Activated CD8-positive, alpha-beta T cell treated with anti-CD3 and anti-CD28 coated beads, Interleukin-2, amount 10 ng/mL, durations not matched to agents 7 days and 5 days (primary cell): ENCODE measurements at places on chromosomes 11 and 22. TPM values are rescaled to one million over a fixed set of nuclear protein-coding genes. Genes with fewer than 3 reads are reported as not detected.

DNA sequence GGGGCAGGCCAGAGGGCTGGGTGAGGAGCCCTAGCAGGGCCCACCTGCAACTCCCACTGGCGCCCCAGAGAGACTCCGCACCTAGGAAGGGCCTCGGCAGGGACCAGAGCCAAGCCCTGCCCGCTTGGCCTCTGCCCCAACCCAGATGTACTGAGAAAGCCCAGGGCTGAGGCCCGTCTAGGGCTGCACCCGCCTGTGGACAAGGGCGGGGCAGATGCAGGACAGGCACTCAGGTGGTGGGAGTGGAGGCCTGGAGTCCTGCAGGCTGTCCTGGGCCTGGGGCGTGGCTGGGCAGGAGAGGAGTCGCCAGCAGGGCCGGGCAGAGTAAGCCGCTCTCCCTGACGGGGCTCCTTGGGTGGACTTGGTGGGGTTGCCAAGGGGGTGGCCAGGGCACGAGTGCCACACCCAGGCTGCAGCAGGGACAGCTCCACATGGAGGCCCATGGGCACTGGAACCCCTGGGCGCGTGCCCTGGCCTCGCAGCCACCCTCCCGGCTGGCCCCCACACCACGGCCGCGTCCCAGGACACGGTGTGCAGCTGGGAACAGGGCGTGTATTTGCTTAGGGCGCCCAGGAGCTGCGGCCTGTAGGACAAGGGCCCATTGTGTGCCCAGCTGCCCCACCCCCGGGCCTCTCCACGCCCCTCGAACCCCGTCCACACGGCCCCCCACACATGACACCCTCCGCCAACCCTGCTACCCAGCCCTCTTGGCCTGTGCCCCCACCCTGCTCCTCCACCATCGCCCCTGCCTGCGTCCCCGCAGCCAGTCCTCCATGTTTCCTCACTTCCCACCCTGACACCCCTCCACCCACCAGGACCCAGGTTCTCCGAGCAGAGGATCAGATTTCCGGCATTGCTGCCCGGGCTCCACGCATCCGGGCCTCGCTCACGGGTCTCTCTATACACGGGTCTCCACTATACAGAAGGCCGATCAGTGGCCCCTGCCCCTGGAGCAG is 11.3 kb upstream of the PIM3 start:
- H3K27me3 ChIP-seq: no peaks in the 10 kb centered on the region
- no peak overlapping the region for H3K27ac ChIP-seq
- peaks cover 12% of the 10 kb centered on the region for H3K4me1 ChIP-seq
- no peak overlapping the region for H3K4me3 ChIP-seq
- no peaks in the 10 kb centered on the region for H3K36me3 ChIP-seq
- no peak for DNase-seq

GRCh38 chr11:35546317-35546716 is 20.9 kb upstream of the PAMR1 start:
- H3K4me3 ChIP-seq: no peak overlapping the region
- no peaks in the 10 kb centered on the region for H3K36me3 ChIP-seq
- no peak overlapping the region for H3K27ac ChIP-seq

GRCh38 chr22:45828841-45829240 is 148.1 kb downstream of the WNT7B start:
- no peak overlapping the region for H3K4me3 ChIP-seq
- no peaks in the 10 kb centered on the region for H3K4me1 ChIP-seq
- no peaks in the 10 kb centered on the region for H3K27me3 ChIP-seq
- DNase-seq: no peak
- peaks cover 7% of the 10 kb centered on the region for H3K36me3 ChIP-seq

DNA sequence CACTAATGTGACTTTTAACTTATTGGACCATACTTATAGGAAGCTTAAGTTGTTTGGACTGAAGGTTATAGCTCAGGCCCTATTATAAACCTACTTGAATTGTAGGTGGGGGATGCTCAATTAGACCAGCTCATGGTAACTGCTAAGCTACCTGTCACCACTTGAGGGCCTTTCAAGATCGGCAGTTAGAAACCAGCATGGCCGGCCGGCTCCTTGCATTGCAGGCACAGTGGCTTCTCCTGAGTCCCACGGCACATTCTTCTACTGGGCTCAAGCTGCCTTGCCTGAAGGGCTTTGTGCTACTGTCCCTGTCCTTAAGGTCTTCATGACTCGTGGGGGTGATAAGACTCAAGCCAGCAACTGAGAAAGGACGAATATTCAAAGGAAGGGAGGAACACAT is 70.8 kb downstream of the TBC1D22A start:
- no peaks in the 10 kb centered on the region for H3K4me1 ChIP-seq
- DNase-seq: no peak
- H3K4me3 ChIP-seq: no peak overlapping the region
- H3K27me3 ChIP-seq: no peaks in the 10 kb centered on the region
- peaks cover 69% of the 10 kb centered on the region for H3K36me3 ChIP-seq

- no peaks in the 10 kb centered on the region for H3K36me3 ChIP-seq
- H3K27me3 ChIP-seq: peaks cover 7% of the 10 kb centered on the region
- no peak overlapping the region for H3K4me3 ChIP-seq
- DNase-seq: no peak
Measured at GRCh38 chr22:45125188-45125587, 38.5 kb upstream of the NUP50 start.

DNA sequence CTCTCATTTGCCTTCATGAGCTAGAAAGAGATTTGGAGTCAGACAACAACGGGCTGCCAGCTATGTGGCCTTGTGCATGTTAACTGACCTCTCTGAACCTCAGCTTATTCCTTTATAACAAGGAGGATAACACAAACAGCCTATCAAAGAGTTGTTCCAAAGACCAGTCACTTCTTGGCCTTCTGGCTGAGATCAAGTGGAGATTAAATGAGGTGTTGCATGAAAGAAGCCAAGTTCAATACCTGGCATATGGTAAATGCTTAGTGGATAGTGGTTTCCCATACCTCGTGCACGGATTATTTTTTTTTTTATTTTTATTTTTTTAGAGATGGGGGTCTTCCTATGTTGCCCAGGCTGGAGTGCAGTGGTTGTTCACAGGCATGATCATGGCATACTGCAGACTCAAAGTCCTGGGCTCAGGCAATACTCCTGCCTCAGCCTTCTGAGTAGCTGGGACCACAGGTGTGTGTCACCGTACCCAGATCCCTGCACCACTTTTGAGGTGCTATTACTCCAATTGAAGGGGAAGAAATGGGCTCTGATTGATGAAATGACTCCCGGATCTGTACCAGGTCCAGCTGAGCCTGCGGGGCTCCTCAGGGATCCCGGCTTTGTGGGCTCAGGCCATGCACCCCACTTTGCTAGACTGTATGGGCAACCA is 4.9 kb downstream of the LGALS1 start:
- H3K4me3 ChIP-seq: no peak overlapping the region
- H3K4me1 ChIP-seq: peaks cover 32% of the 10 kb centered on the region
- H3K36me3 ChIP-seq: peaks cover 25% of the 10 kb centered on the region
- no peaks in the 10 kb centered on the region for H3K27me3 ChIP-seq
- DNase-seq: no peak

DNA sequence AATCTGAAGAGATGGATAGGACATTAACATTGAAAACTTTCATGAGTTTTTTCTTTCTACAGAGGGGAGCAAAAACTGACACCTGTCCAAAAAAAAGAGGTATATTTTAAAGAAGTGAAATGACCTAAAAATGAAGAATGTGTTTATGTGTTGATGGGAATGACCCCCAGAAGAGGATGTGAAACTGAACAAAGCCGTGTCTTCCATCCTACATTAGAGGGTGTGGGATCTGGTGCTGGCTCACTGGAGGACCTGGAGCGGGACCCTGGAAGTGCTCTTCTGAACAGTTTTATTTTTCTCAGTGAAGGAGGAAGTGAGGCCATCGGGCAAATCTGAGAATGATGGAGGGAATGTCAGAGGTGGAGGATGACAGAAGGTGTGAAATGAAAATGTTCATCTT is 470.1 kb downstream of the NTM start:
- no peaks in the 10 kb centered on the region for H3K4me1 ChIP-seq
- no peak overlapping the region for H3K4me3 ChIP-seq
- DNase-seq: no peak
- no peaks in the 10 kb centered on the region for H3K36me3 ChIP-seq
- no peaks in the 10 kb centered on the region for H3K27me3 ChIP-seq
- no peak overlapping the region for H3K27ac ChIP-seq

DNA sequence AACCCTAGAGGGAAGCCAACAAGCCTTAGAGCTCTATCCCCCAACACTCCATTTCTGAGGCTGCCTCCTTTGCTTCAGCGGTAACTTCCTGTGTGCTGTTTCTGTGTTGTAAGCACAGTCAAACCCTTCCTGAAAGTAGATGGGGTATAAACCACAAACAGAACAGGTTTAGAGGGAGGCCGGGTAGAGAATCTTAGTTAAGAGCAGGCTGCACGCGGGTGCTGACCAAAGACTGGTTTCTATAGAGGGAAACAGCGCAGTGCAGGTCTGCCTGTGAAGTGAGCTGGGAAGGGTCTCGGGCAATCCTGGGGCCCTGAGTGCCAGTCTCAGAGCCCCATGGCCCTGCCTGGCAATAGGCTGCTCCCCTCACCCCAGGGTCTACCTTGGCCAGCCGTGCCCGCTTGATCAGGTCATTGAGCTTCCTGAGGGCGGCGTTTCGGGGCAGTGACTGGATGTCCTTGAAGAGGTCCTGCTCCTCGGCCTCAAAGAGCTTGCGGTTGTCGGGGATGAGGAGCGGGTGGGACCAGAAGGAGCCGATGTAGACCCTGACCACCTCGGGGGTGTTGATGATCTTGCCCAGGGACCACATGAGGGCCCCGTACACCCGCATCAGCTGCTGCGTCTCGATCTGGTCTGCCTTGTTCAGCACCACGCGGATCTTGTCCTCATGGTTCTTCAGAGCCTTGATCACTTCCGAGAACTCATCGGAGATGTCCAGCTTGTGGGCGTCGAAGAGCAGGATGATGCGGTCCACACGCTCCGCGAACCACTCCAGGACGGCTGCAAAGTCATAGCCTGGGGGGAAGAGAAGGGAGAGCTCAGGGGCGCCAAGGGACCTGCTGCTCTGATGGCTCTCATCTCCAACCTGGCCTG is 15.3 kb upstream of the CDC42BPG start:
- peaks cover 55% of the 10 kb centered on the region for H3K36me3 ChIP-seq
- peaks cover 92% of the 10 kb centered on the region for H3K4me1 ChIP-seq
- H3K27me3 ChIP-seq: no peaks in the 10 kb centered on the region
- peak overlapping the region; percentile 78 for H3K4me3 ChIP-seq

DNA sequence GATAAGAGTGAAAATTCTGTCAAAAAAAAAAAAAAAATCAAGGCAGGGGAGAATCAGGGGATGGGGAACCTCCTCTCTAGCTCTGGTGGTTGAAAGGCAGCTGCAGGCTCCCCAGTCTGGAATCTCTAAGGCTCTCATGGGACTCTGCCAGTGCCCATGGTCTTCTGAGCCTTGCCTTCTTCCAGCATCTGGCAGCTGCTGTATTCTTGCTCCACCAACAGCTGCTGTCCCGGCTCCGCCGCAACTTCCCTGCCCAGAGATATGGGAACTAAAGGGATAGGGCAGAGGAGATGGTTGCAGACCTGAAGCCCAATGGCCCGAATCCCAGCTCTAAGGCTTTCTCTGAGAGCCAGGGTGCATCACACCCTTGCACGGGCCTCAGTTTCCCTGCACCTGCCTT is 49.5 kb upstream of the PHF21B start:
- peaks cover 12% of the 10 kb centered on the region for H3K4me1 ChIP-seq
- H3K27me3 ChIP-seq: peaks cover 2% of the 10 kb centered on the region
- no peak for DNase-seq
- H3K27ac ChIP-seq: no peak overlapping the region

- no peak overlapping the region for H3K27ac ChIP-seq
- H3K36me3 ChIP-seq: no peaks in the 10 kb centered on the region
- peaks cover 10% of the 10 kb centered on the region for H3K4me1 ChIP-seq
- no peaks in the 10 kb centered on the region for H3K27me3 ChIP-seq
- H3K4me3 ChIP-seq: no peak overlapping the region
- no peak for DNase-seq
Measured at GRCh38 chr11:34926831-34927132, 10.4 kb downstream of the PDHX start.

GRCh38 chr11:36098087-36098486 is 154.2 kb downstream of the LDLRAD3 start:
- no peak overlapping the region for H3K4me3 ChIP-seq
- no peaks in the 10 kb centered on the region for H3K36me3 ChIP-seq
- no peaks in the 10 kb centered on the region for H3K4me1 ChIP-seq
- DNase-seq: no peak
- H3K27ac ChIP-seq: no peak overlapping the region

DNA sequence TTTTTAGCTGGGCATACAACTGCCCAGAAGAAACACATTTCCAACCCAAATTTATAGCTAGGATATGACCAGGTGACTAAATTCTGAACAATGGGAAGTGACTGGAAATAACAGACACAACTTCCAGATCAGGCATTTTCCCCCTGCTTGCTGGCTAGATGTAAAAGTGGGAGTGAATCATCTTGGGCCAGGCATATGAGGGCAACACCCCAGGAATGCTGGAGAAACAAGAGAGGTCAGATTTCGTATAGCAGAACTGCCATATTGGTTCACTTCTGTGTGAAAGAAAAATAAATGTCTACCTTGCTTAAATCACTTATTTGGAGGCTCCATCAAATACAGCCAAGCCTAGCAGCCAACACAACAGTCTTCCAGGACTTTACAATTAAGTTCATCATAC is 7.4 kb downstream of the ATL3 start:
- H3K27ac ChIP-seq: no peak overlapping the region
- peaks cover 18% of the 10 kb centered on the region for H3K4me1 ChIP-seq
- no peak for DNase-seq
- H3K4me3 ChIP-seq: no peak overlapping the region
- peaks cover 19% of the 10 kb centered on the region for H3K36me3 ChIP-seq
- H3K27me3 ChIP-seq: no peaks in the 10 kb centered on the region

GRCh38 chr11:122843281-122844141 is 5.2 kb downstream of the CRTAM start:
- peak overlapping the region; percentile 67 for H3K4me3 ChIP-seq
- H3K27me3 ChIP-seq: no peaks in the 10 kb centered on the region
- H3K4me1 ChIP-seq: peaks cover 80% of the 10 kb centered on the region

Gene TNNI2
- total RNA-seq: not detected

Gene OR6A2
- 0.05 TPM for total RNA-seq

Gene ANO1
- not detected for total RNA-seq
